ENCODE measurements at places on chromosomes 2 and 18. TPM values are rescaled to one million over a fixed set of nuclear protein-coding genes. Genes with fewer than 3 reads are reported as not detected.

- DNase-seq, result no peak
These were observed 117.6 kb upstream of the HAAO start for GRCh38 chr2:42909966-42910365.

DNA sequence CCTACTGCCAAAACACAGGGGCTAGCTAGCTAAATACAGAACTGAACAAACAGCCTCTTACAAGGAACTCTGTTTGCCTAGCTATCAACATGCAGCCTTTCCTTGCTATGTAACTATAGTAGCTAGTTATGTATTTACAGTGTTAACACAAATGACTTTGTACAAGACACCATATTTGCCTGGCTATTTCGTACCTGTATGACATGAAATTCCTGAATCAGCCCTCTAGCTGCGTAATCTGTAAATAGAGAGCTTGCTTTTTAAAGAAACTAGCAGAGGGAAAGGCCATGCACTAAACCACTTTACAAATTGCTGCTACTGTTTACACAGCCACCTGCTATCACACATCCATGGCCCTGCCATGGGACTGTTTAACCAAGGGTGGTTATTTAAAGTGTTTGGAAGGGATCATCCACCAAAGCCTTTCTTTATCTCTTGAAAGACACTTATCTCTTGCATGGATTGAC, 248.7 kb downstream of the TFCP2L1 start:
- DNase-seq, result no peak

DNA sequence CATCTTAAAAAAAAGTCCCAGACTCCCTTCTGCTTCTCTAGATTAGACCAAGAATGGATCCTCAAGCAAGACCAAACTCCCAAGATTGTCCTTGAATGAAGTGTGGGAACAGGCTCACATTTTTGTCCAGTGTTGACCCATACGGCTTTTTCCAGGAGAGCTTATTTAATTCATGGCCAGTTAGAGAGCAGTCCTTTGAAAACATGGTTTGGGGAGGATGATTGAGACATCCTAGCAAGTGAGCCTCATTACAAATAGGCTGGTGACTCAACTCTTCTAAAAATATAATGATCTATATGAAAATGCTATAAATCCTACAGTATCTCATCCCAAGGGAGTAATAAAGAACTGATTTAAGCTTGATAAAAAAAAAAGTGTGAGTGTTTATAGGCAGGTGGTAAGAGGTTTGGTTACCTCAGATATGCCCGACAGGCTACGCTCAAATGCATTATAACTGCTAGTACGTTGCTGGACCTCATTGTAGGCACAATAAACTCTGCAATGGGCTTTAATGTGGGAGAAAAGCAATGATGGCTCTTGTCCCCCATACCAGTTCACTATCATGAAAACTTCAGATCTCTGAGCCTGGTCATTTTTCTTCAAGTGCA, 17.0 kb downstream of the ANKRD29 start:
- DNase-seq, result no peak

GRCh38 chr2:57855212-57855611, 191.4 kb upstream of the VRK2 start:
- no peak for DNase-seq

CAPN14 gene
- 0.35 TPM for total RNA-seq

CTAGE1 gene
- total RNA-seq, result not detected

ABCG5 gene
- total RNA-seq, result not detected

STK17B gene
- 7.4 TPM for total RNA-seq

SLC38A11 gene
- total RNA-seq, result 0.84 TPM

TEX44 gene
- not detected for total RNA-seq
